Stimulated activated CD4-positive, alpha-beta T cell treated with anti-CD3 and anti-CD28 coated beads, Interleukin-2, amount 100 ng/mL, for 48 hours (primary cell): ENCODE measurements at places on chromosomes 12 and 14.

GRCh38 chr12:128690641-128691040, 133.1 kb downstream of the SLC15A4 start:
- no peak for DNase-seq

GRCh38 chr12:10197879-10198278, 14.8 kb upstream of the GABARAPL1 start:
- DNase-seq = no peak

DNA sequence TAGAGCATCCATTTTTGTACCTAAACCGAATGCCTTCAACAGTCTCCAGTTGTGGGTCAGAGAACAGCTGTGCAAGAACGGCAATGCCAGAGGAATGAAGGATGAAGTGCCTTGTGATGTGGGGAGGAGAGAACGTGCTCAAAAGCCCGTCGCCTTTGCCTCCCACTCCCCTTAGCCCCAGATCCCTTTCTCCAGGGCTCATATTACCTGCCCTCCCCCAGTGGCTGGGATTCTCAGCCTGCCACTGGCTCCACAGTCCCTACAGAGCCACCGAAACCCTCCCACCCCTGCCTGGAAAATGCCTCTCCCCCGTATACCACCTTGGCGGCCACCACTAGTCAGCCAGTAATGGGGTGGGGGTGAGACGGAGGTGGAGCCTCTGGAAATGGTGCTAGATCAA, 158.5 kb downstream of the ZFP36L1 start:
- DNase-seq = no peak

DNA sequence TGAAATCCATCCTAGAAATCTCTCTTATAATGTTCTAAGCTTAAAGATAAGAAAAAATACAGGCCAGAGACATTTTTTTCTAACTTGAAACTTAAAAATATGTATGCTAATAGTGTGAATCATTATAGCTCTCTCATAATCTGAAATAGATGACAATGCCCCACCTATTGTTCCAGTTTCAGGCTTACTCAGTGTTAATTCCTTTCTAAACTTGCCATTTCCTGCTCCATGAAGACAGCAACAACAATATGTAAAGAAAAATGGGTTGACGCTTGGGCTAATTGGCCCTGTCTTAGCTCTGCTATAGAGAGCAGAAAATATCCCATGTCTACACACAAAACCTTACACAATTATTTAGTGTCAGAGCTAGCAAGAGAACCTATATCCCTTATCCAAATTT, 37.1 kb downstream of the LMO3 start:
- DNase-seq = no peak

- no peak for DNase-seq
Measured at GRCh38 chr14:81401420-81402122, 1.4 kb upstream of the STON2 start.

- DNase-seq = peak; percentile 47
Measured at GRCh38 chr12:70590051-70590450, 47.2 kb downstream of the PTPRB start.

- DNase-seq = no peak
Measured at GRCh38 chr14:58138714-58139482, 13.1 kb downstream of the ARMH4 start.

DNA sequence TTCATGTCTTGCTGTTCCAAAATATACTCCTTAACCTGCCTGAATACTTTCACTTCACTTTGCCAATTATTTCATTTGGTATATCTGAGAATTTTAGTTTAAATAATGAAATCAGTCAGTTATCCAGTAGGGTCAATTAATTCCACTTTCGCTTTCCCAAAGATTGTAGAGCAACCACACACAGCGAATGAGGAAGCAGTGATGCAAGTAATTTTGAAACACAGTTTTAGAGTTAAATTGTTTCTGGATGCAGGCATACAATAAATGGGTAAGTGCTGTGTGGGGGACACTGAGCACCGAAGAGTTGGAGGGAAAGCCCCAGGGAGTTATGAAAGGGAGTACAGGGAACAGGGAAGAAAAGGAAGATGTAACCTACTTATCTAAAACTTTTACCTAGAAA, 62.8 kb downstream of the TSHR start:
- no peak for DNase-seq

DNA sequence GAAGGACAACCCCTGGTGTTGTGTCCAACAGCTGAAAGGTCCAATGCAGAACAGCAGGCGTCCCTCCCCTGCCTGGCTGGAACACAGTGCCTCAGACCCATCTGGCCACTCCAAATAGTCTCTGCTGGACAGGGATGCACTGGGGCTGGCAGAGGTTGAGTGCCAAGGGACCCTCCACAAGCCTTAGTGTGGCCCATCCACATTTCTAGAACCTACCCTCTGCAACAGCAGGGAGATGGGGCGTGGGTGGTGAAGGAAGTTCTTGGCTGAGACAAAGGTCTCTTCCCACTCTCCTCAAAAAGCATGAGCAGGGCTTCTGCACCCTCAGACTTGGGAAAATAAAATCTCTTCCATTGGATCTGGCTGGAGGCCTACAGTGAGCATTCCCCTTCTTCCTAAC, 36.5 kb downstream of the LTBP2 start:
- no peak for DNase-seq

- DNase-seq = no peak
Measured at GRCh38 chr12:16492240-16492639, 113.7 kb downstream of the LMO3 start.

- DNase-seq = no peak
Measured at GRCh38 chr12:87383680-87384079, 645.5 kb downstream of the C12orf50 start.

GRCh38 chr12:129871991-129872972, 31.5 kb downstream of the TMEM132D start:
- DNase-seq = no peak

GRCh38 chr12:112855375-112855774, 51.4 kb upstream of the OAS1 start:
- DNase-seq = no peak

- no peak for DNase-seq
Measured at GRCh38 chr12:3869865-3870264, 3.3 kb downstream of the PARP11 start.

GRCh38 chr12:131607658-131608447, 103.0 kb upstream of the SFSWAP start:
- no peak for DNase-seq

DNA sequence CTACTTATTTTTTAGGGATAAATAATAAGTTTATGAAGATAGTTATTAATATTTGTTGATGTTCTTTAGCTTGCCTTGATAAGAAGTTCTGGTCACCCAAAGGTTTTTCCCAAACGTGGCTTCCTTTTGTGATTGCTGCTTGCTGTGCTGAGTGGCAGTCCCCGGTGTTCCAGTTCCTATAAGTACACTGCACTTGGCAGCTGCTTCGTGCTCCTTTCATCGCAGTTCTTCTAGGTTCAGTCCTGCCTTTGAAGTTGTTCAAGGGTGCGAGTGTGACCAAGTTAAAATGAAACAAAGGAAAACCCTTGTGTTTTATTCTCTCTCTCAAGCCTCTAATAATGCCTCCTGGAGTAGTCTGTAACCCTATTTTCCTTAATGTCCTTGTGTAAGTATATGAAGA, 128.5 kb upstream of the ATF1 start:
- DNase-seq = no peak

DNA sequence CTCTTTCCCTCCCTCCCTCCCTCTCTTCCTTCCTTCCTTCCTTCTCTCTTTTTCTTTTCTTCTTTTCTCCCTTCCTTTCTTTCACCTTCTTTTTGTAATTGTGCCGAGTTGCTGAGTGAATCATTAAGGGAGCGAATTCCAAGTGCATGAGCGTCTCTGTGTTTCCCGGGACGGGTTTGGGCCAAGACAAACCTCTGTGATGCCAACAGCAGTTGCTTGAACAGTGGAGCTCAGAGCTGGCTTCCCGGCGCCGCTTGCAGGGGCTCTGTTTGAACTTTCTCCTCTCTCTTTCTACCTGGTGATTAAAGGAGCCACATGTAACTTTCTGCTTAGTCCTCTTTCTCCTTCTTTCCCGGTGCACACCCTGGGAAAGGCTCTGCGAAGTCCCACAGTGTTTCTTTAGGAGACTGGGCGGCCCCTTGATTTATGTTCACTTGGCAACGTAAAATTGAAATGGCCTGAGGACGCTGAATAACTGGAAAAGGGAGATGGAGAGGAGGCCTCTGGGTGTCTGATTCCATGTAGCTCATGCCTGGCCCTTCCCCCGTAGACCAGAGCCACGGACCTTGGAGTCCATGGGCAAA, 33.7 kb upstream of the MAP1LC3B2 start:
- no peak for DNase-seq

GRCh38 chr12:94872971-94873733, 130.3 kb downstream of the NDUFA12 start:
- DNase-seq = no peak

DNA sequence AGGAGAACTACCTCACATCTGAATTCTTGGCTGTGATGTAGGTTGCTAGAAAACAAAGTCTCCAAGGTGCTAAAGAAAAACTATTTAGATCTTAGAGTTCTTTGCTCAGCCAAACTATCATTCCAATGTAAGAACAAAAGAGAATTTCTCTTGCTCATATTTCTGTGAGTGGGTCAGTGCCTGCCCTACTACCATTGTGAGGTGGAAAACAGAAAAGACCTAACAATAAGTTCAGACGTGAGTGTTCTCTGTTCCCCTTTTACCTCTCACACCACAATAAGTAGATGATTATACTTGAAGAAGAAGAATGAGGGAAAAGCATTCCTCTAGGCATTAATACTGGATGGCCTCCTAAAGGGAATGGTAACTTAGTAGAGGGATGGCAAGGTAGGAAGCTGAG, 187.4 kb upstream of the KITLG start:
- DNase-seq = no peak

GRCh38 chr14:67453575-67454300, 34.8 kb downstream of the TMEM229B start:
- DNase-seq = no peak

DNA sequence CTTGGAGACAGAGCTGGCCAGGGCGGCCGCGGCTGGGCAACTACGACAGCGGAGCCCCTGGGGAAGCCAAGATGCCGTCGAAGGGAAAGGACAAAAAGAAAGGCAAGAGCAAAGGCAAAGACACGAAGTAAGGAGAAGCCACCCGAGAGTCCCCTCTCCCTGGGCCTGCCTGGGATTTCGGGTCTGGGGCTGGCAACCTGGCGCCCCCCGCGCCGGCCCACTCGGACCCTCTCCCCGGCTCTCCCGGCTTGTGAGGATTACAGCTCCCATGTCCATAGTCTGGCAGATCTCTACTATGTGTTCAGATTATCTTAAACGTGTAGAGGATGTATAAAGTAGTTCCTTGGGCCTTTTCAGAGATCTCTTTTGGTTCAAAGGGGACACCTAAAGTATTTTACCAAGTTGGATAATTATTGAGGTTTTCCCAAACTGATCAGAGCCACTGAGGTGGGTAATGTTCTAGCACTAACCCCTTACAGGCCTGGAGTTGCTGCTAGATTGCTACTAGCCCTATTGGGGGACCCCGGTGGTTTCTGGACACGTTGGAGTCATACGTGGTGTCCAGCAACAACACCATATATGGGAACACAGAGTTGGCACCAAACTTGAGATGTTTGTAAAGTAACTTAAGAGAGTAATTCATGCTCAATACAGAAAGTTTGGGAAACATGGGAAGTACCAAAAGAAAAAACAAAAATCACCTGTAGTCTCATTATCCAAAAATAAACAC, 424 bp downstream of the BBOF1 start:
- DNase-seq = no peak

DNA sequence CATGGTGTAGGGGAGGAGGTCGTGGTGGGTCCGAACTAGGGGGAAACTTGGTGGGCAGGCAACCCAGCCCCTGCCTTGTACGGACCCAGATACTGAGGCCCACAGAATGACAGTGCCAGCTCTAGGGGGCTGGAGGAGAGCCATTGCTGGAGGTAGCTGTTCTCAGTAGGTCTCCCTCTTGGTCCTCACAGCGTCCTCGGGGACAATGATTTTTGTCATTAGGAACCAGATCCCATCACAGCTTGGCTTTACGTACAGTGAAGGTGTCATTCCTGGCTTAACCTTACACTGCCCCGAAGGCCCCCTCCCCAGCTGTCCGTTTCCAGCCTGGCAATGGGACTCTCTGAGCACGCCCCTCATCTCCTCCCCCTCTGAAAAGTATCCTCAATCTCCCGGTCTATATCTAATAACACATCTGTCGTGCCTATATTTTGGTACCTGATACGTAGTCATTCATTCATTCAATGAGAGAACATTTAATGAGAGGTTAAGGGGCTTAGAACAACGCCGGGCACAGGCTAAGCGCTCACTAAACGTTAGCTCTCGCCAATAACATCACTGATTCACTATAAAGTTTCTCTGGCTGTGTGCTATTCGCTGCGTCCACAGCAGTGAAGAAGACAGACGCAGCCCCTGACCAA, 597 bp upstream of the DYNC1H1 start:
- no peak for DNase-seq

DNA sequence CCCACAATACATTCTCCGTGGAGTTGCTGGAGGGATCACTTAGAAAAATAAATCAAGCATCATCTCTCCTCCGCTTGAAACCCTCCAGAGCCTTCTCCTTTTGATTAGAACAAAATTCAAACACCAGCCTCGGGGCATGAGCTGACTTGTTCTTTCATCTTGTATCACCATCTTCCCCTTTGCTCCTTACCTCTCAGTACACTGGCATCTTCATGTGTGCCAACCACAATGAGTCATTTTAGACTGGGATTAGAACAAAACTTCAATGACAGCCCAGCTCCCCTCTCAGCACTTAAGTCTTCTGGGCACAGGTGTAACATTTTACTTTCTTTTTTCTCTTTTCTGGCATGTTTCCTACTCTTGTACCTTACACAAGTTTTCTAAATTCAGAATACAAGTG, 1159.2 kb upstream of the TMEM132C start:
- no peak for DNase-seq

- no peak for DNase-seq
Measured at GRCh38 chr12:57158665-57159064, 11.2 kb upstream of the LRP1-AS start.

DNA sequence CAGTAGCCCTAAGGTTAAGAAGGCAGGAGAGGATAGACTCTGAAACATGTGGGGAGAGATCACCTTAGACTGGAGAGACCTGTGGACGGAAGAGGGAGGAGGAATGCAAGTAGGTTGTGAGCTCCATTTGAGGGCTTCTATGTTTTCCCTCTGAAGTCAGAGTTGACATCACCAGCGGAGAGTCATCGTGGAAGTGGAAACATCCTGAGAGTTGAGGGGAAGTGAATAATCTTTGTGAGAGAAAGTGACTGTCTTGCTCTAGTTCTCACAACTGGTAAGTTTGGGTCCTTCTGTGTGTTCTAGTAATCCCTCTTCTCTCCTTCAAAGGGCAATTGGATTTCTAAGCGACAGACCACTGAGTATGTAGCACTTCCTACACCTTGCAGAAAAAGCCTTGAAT, 103.6 kb upstream of the CCND2 start:
- no peak for DNase-seq

GRCh38 chr12:18583655-18584054, 154.2 kb downstream of the PLCZ1 start:
- no peak for DNase-seq

DNA sequence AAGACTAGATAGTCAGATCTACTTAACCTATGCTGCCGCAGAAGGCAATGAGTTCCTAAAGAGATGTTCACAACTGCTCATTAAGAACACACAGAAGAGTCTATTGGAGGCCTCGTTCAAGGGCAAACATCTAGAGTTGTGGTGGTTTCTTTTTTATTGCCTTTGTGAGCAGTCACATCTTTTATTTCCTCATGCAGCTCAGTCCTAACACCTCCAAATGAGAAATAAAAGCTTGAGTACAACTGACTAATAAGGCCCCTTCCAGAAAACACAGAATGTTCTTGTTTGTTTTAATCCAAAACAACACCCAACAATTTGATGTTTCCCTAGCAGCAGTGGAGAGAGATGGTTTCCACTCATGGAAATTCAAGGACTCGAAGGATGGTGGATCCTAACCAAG, 123.5 kb upstream of the NOS1 start:
- no peak for DNase-seq

GRCh38 chr12:101783150-101783549, 43.9 kb upstream of the SYCP3 start:
- no peak for DNase-seq
